Stimulated activated CD4-positive, alpha-beta T cell treated with anti-CD3 and anti-CD28 coated beads, Interleukin-1b, Interleukin-23, amount 100 ng/mL, for 24 hours (primary cell): ENCODE measurements at places on chromosomes 5 and 9.

- peak; percentile 37 for DNase-seq
Measured at GRCh38 chr9:20620650-20621470, 1.4 kb downstream of the MLLT3 start.

- no peak for DNase-seq
Measured at GRCh38 chr9:81313877-81314276, 375.5 kb downstream of the TLE1 start.

GRCh38 chr5:138872841-138873465, 2.2 kb downstream of the LRRTM2 start:
- no peak for DNase-seq

GRCh38 chr9:2602704-2603116, 18.9 kb upstream of the VLDLR start:
- no peak for DNase-seq

DNA sequence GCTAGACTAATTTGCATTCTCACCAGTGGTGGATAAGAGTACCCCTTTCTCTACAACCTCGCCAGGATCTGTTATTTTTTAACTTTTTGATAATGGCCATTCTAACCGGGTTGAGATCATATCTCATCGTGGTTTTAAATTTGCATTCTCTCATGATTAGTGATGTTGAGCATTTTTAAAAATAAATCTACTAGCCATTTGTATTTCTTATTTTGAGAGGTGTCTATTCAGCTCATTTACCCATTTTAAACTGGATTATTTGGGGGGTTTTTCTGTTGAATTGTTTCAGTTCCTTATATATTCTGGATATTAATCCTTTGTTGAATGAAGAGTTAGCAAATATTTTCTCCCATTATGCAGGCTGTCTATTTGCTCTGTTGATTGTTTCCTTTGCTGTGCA, 139.6 kb downstream of the ARSB start:
- no peak for DNase-seq

DNA sequence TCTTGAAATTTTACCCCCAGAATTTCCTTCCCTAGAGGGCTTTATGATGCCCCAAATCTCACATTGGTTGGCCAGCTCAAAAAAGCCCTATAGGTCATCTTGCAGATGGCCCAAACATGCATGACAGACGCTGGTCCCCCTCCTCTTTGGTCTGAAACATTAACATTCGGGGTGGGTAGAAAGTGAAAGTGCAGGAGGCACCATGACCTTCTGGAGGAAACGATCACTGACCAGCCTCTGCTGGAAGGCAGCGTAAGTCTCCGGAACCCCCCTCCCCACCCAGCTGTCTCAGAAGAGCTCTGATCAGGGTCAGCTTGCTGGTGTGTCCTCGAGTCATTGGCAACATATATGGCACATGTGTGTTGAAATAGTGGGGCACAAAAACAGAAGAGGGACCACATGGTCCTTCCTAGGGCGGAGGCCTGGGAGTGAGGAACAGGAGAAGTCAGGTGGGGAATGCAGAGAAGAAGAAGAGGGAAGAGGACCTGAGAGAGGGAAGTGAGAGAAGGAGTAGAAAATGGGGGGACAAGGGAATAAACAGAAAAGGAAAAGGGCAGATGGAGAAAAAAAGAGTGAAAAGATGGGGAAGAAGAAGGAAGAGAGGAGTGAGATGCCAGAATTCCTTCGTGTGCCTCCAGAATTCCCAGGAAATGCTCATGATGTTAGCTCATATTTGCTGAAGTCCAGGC, 46.2 kb downstream of the IL31RA start:
- DNase-seq = no peak

DNA sequence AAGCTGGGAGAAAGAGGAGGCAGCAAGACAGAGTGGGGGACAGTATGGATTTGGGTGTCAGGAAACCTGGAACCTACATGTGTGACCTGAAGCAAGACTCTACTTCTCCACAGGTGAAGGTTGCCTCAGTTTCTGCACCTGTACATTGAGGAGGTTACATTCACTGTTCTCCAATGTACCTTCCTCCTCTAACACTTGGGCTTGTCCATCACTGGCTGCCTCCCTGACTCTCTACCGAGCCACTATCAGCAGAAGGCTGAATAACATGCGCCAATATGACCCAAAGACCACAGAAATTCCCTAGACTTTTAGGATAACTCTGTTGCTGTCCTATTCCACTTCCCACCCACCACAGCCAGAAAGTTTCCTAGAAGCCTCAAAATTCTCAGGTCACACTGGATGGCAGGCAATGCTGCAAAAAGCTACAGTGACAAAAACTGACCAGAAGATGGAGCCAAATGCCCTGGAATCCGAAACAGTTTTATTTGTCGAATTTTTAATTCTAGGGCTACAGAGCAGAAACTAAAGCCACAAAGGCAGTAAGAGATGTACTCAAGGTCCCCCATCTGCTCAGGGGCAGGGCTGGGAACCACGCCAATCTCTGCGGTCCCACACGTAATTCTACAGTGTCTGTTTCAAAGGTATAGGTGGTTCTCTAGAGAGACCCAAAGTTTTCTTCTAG, 64.4 kb downstream of the FAM114A2 start:
- DNase-seq = no peak

GRCh38 chr5:139684350-139684880, 36.3 kb downstream of the CXXC5 start:
- no peak for DNase-seq

DNA sequence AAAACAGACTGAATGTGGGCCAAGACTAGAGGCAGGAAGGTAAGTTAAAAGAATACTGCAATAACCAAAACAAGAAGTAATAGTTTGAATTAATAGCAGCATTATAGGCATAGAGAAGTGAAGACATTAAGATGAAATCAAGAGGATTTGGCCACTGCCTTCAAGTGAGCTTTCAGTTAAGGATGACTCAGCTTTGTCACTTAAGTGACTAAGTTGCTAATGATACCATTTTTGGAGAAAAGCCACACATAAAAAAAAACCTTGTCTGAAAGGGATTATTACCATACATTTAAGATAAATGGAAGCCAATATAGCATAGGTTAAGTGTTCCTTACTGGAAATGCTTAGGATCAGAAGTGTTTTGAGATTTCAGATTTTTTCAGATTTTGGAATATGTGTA, 57.0 kb downstream of the ECPAS start:
- DNase-seq = no peak

DNA sequence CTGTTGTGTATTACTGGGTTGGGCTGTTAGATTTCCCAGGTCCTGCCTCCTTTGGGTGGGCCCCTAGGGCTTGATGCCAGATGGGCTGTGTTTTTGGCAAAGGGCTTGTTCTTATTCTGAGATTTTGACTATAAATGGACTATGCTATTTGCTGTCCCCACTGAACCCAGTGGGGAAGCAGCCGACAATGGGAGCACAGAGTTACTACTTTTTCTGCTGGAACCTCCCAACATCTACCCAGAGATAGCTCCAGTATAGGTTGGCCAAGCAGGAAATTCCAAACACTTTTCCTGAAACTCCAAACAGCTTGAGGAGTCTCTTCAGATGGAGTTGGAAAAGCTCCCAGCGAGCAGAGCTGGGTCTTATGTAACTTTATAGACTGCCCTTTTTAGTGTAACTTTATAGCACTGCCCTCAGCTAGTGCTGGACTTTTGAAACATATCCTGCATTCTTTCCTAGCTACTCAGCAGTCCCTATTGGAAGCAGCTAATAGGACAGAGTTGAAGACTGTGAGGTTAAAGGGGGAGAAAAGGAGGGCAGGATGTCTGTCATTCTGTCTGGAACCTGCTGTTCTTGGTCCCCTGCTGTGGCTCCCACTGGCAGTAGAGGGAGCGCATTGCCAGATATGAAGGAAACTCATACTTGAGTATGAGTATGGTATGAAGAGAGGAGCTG, 21.0 kb downstream of the RUSC2 start:
- no peak for DNase-seq

DNA sequence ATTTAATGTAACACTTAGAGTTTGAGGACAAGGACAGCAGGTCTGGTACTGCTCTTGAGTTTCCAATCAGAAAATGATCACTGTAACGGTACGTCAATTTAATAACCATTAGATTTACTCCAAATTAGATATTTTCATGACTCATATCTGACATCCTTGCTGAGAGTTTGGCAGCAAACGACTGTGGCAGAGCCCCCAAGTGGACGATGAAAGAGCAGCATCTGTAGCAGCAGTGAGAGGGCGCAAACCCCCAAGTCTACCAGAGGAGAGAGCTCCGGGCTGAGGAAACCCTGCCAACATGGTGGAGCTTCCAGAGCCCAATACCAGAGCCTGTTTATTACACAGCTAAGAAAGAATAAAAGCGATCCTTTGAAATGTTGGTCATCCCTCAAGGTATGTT, 73.2 kb upstream of the EPB41L4A start:
- DNase-seq = peak; percentile 2

GRCh38 chr5:124292322-124292855, 454.1 kb downstream of the ZNF608 start:
- DNase-seq = no peak

DNA sequence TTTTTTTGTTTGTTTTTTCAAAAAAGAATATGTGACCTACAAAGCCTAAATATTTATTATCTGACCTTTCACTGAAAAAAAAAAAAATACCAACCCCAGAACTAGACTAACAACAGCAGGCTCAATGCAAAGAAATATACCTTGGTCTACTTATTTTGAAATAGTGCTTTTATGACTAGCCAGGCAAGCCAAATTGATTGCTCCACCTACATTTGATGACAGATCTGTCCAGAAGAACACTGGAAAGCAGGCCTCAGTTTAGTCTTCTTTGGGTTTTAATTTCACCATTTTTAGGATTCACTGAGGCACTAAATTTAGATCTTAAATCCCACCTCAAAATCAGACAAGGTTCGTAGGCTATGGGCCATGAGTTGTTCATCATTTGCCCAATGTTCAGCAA, 97.3 kb downstream of the PLPP1 start:
- no peak for DNase-seq

DNA sequence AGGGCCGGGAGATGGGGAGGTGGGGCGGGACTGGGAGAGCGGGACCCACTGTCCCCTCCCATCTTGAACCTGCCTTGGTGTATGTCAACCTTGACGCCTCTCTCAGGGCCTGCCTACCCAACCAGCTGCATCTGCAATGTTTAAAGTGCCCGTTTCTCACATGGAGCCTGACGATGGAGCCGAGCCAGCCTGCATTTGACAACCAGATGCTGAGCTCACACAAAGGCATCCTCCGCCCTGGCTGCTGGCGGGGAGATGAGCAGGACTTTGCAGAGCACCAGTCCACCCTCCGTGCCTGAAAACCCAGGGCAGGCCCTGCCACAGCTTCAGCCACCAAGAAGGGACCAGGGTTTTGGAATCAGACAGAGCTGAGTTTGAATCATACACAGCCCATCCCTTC, 141.1 kb upstream of the SMIM23 start:
- DNase-seq = no peak

DNA sequence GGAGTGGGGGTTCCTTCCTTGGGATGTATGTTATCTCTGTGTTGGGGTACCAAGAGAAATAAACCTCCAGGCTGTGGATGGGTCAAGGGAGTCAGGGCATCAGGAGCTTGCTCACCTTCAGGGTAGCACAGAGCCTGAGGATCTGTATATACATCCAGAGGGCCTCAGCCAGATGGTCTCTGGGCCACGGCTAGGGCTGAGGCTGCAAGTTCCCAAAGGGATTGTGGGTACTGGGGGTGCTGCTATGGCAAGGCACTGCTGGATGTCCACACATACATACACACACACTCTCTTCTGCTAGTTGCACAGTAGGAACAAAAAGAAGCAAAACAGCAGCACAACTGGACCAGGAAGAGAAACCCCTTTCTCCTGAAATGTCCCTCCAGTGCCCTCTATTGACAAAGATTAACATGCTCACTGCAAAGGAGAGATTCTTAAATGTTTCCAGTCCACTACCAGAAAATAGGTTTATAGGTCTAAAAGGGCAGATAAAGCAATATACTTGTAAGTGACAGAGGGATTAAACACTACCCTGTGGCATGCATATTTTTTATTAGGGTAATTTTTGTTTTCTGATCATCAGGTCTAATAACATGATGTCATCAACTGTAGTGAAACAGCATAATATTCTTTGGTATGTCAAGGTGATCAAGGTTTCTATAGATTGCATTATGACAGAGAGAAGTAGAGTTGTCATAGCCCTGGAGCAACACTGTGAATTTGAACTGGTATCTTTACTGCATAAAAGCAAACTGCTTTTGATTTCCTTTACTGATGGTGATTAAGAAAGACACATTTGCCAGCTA, 56.3 kb upstream of the KCNN2 start:
- no peak for DNase-seq

DNA sequence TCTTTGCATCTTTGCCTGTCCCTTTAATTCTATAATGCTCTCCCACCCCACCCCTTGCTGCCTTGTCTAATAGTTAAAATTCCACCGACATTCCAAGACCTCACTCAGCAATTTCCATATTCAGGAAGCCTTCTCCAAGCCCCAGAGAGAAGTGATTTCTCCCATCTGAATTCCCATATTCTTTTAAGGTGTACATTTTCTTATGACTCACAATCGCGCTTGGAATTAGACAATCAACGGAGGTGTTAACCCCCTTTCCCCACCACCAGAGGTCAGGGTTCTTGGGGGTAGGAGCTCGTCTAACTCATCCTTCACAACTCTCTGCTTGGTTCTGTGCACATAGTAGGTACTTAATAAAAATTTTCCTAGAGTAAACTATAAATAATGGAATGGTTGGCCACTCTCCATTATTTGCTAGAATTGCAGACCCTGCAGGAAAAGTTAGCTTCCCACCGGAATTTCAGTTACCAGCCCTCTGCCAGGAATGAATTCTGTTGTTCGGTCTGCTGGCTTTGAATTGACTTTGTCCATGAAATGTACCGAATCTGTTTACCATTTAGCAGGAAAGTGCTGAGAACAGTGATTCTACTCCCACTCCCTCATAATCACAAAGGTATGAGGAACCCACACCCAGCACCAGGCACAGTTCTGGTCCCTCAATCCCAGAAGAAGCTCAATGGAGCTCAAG, 5.0 kb downstream of the KCNIP1 start:
- DNase-seq = no peak

DNA sequence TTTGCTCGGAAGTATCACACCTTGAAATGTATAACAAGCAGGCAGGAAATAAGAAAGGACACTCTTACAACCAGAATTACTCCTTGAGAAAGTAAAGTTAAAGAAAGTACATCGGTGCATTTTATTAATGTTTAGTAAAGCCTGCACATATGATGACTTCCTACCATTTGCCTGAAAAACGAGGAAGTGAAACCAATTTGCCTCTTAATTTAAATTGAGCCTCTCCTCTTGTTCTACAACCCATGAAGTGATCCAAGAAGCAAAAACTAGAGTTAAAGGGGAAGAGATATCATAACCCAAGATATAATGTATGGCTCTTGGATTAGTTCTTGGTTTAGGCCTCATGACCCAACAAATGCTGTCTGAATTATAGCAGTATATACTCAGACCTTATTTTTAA, 95.6 kb downstream of the GNAQ start:
- no peak for DNase-seq

- DNase-seq = no peak
Measured at GRCh38 chr5:146877178-146877681, 1.3 kb downstream of the PPP2R2B start.

- no peak for DNase-seq
Measured at GRCh38 chr5:76389513-76390154, 13.5 kb upstream of the IQGAP2 start.

DNA sequence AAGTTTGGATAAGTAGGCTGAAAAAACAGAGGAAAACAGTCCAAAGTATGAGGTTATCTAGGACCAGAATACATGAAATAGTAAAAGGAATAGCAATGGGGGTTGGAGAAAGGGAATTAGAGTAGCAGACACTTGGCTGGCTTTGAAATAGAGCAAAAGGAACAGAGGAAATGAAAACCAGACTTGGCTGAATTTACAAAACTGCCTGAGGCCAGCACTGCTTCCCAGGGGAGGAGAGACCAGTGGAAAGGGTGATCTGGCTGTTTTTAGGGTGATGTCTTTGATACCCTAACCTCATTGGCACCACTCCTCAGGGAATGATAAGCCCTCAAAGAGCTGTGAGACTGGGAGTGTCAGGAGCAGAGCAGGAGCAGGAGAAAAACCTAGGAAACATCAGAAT, 413.4 kb upstream of the SLC30A5 start:
- DNase-seq = no peak
